ENCODE measurements at places on chromosomes 3 and 15. TPM values are rescaled to one million over a fixed set of nuclear protein-coding genes. Genes with fewer than 3 reads are reported as not detected.

PIGBOS1 gene
- 8.7 TPM for total RNA-seq

RAB6B gene
- 6.9 TPM for total RNA-seq

ANKRD63 gene
- not detected for total RNA-seq

GASK1A gene
- 35.0 TPM for total RNA-seq

STAC gene
- total RNA-seq: 2.7 TPM

DUOX1 gene
- 4.4 TPM for total RNA-seq

CPB1 gene
- total RNA-seq: 2.0 TPM

PLA2G4E gene
- total RNA-seq: not detected

CKMT1B gene
- total RNA-seq: not detected

CACNA2D2 gene
- total RNA-seq: 2.6 TPM

EFHB gene
- total RNA-seq: 1.1 TPM

OR5K4 gene
- total RNA-seq: not detected

THBS1 gene
- 1,947 TPM for total RNA-seq

ETV5 gene
- total RNA-seq: 15.1 TPM

CSTA gene
- 9.7 TPM for total RNA-seq

CACNA2D3 gene
- 4.0 TPM for total RNA-seq

CAMK2N2 gene
- total RNA-seq: not detected

LMLN gene
- 7.3 TPM for total RNA-seq

ACP3 gene
- total RNA-seq: 3.3 TPM

CA12 gene
- total RNA-seq: 48.3 TPM

SLC12A6 gene
- total RNA-seq: 17.9 TPM

ZNF80 gene
- total RNA-seq: not detected

SPTSSB gene
- total RNA-seq: not detected

ZNF592 gene
- total RNA-seq: 21.3 TPM

CCDC54 gene
- total RNA-seq: not detected

TGM4 gene
- total RNA-seq: not detected

CPNE9 gene
- not detected for total RNA-seq

All from posterior vena cava (tissue), 2 donors.